ENCODE measurements at places on chromosomes 3 and 15.

DNA sequence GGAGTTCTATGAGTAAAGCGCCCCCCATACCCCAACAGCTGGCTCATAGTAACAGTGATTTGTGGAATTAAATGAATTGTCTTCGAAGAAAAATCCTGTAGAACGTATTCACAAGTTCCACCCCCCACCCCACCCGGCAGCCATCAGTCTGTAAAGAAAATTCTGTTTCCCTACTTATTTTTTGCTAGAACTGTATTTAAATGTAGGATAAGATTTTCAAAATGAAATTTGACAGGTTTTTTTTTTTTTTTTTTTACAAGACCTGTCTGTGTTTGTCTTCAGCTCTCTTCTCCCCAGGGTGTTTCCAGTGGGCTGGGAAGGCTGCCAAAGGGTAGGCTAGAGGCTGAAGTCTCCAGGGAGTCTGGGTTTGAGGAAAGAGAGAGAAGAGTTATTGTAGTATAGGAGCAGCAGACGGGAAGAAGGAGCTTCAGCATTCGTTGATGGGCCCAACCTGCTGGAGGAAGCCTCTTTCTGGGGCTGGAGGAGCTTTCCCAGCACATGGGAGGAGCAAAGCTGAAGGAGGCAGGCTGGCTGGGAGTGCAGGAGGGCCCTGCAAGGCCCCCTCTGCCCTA, 130.6 kb upstream of the SEMA6D start:
- DNase-seq = no peak

- no peak for DNase-seq
These were observed 693.6 kb downstream of the CADM2 start for GRCh38 chr3:85652360-85652759.

- DNase-seq = no peak
These were observed 88.8 kb downstream of the HES1 start for GRCh38 chr3:194224471-194225417.

DNA sequence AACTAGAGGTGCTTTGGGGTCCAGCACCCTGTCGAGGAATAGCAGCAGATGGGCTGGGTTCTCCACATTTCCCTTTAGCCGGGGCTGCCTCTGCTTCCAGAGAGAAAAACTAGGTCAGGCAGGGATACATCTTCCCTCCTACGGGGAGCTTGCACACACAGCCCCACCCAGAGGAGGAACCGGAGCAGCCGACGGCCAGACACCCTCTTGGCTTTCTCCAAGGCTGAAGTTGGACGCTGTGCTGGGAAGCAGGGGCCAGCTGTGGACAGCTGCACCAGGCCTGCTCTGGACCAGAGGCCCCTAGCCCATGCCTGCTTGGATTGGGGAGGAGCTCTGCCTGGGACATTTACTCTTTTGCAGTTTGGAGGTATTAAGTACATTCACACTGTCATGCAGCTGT, 44.7 kb upstream of the NR2C2 start:
- no peak for DNase-seq

- DNase-seq = no peak
These were observed 7.2 kb downstream of the GXYLT2 start for GRCh38 chr3:72894976-72895552.

GRCh38 chr3:67228136-67228535, 230.0 kb downstream of the KBTBD8 start:
- DNase-seq = no peak

GRCh38 chr3:14775011-14775410, 43.8 kb upstream of the FGD5 start:
- no peak for DNase-seq

DNA sequence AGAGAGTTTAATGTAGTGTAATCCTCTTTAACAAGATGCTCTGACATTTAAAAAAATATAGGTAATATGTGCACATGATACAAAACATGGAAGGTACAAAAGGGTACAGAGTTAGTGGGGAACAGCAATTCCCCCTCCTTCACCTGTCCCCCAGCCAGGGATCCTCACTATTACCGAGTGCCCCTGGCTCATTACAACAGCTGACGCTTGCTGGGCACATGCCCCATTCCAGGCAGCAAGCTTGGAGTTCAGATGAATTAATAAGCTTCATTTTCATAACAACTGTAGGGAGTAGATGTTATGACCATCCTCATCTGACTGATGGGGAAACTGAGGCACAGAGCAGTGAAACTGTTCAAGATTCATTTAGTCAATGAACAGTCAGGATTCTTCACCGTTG, 41.2 kb downstream of the PCSK6 start:
- no peak for DNase-seq

DNA sequence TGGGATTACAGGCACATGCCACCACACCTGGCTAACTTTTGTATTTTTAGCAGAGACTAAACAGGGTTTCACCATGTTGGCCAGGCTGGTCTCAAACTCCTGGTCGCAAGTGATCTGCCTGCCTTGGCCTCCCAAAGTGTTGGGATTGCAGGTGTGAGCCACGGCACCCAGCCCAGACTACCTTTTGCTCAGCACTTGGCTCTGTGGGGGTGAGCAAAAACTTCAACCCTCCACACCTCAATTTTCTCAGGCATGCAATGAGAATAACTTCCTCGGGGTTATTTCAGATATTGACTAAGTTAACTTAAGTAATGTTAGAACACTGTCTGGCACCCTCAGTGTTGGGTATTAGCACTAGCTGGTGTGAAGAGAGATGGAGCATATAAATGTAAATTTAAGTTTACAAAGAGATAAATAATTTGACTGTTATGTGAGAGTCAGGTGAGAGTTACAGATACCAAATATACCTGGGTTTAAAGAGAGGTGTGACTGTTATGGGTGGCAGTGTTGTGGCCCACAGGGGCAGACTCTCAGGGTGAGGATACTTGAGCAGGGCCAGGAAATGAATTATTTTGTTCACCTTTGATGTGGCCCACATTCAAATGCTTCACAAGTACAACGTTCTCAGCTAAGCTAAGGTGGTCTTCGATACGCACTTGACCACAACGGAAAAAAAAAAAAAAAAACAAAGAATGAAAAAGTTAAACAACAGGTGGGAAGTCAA, 29.0 kb downstream of the CPOX start:
- no peak for DNase-seq

- no peak for DNase-seq
These were observed 173.1 kb upstream of the CDIN1 start for GRCh38 chr15:36406366-36406765.

DNA sequence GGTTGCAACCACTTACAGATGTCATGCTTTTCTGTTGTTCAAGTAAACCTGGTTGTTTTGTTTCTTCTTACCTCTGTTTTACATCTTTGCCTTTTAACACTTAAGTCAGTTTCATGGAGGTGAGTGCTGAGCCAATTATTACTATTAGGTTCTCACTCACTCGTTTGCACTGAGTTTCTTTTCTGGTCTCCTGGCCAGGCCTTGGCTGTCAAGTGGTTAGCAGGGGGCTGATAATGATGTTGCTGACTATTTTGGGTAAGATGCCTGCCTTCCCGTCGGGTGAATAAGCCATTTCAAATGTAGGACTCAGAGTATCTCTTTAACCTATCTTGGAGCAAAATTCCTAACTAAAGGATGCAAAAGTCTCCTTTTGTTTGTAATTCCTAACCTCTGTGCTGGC, 78.5 kb downstream of the KLHL25 start:
- DNase-seq = no peak

DNA sequence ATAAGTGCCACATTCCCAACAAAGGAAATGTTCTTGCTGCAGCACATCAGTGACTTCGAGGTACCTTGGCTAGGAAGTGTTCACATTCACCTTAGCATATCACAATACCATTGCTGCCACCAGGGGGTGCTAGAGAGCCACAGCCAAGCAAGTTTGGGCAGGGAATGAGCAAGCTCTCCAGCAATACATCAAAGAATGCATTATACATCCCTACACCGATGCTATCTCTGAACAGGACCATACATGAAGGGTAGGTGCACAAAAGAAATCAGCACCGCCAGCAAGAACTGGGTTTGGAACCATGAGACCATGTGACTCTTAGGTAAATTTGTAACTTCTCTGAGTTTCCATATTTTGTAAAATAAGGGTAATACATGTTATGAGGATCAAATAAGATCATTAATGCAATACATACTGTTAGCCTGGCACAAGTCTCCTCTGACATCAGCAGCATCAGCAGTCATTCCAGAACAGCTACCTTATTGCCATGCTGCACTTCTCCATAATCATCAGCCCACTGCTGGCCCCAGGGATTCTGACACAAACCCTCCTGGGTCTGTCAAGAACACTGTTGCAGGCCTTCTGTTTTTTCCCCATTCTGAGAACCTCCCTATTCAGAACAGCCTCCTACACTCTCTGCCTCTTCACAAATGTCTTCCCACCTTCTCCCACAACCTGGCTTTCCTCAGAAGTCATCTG, 37.5 kb downstream of the RYK start:
- peak; percentile 60 for DNase-seq

GRCh38 chr3:119308355-119308754, 14.2 kb downstream of the ARHGAP31 start:
- no peak for DNase-seq

DNA sequence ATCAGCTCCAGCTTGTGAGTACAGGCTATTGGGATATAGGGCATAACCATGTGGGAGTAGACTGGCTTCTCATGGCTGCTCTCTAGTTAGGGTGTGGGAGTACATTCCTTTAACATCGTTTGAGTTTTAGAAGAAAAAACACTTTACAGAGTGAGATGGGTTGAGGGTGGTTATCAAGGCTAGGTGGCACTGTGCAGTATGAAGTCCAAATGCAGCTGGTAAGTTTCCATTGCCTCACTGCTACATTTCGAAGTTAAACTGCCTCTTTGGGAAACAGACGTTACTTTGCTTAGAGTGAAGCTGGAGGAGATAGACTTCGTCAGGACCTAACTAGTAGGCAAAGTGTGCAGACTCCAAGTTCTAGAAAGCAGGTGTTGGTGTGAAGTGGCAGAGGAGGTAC, 192.4 kb downstream of the SQOR start:
- DNase-seq = no peak

- DNase-seq = no peak
These were observed 49.8 kb upstream of the GALNT15 start for GRCh38 chr3:16124636-16125035.

- DNase-seq = no peak
These were observed 445.5 kb upstream of the TBL1XR1 start for GRCh38 chr3:177642804-177643125.

DNA sequence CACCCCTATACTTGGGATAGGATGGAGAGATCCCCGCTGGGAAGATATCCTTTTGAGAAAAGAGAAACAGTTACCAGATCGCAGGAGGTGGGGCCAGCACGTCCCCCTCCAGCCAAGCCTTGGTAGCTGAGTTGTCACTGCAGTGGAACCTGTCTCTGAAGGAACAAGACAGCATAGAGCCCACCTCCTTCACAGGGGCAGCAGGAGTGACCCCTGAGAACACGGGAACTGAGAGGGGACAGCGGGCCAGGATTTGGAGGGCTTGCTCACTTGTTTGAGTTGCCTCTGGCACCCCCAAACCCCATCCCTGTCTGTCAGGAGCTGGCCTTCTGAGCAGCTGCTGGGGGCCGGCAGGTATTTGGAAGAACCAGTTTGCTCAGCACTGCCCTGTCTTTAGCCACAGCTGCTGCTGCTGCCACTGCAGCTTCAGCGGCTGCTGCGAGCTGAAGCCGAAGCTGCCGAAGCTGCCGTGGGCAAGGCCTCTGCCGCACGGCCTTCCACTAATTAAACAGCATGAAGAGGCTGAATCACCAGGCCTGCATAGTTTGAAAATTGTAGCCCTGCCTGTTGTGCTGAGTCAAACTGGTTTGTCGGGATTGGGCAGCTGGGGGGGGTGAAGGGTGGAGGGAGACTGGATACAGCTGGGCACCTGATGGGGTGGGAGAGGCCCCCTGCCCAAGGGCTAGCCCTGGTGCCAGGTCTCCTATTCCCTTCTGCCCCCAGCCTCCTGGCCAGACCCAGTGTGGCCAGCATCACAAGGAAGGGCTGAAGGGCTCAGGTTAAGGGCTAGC, 4.0 kb downstream of the EPHB3 start:
- DNase-seq = no peak

- no peak for DNase-seq
These were observed 71.9 kb downstream of the CMTM8 start for GRCh38 chr3:32310336-32310735.

DNA sequence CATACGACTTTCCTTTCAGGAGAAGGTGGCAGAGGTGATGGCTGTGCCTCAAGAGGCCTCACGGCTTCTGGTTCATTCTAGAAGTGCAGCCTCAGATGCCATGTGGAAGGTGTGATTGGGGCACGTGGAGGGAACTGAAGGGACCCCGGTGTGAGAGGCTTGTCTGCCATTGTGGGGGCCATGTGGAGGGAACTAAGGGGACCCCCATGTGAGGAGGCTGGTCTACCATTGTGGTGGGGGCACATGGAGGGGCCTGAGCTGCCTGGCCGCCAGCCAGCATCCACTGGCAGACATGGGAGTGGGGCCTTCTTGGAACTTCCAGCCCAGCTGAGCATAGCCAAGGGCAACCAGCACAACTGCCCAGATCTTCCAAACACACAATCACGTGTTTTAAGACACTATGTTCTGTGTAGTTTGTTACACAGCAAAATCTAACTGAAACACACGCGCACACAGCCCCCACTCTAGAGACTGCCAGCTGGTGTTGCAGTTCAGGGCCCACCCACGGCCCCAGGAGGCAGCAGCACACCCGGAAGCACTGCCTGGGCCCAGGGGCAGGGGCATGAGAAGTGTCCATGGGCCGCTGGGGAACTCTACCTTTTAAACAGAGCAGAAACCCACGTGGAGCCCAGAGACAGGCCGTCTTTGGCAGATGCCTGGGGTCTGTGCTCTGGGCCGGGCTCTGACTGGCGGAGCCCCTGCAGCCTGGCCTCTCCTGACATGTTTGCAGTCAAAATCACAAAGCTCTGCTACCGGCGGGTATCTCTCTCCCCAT, 66.8 kb downstream of the IQSEC1 start:
- no peak for DNase-seq

- no peak for DNase-seq
These were observed 25.1 kb upstream of the TNIK start for GRCh38 chr3:171485338-171485737.

GRCh38 chr15:63203451-63204090, 14.2 kb downstream of the RAB8B start:
- no peak for DNase-seq

GRCh38 chr3:71025516-71025915, 558.0 kb downstream of the FOXP1 start:
- DNase-seq = no peak

DNA sequence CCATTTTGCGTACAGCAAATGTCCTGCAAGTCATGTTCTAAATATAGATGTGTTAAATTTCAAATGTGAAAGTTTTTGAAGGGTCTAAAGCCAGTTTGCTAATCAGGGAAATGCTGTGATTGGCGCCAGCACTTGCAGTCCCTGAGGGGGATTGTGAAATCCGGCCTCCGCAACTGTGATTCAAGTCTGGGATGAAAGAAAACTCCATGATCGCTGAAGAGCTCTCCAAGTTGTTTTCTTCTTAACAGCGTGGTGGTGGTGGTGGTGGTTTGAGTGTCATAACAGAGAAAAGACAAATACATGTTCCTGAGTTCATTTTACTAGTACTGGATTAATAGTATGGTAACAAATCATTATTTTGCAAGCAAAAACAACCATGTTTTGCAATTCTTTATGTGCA, 51.8 kb downstream of the MITF start:
- DNase-seq = no peak

GRCh38 chr3:126961191-126961790, 21.6 kb upstream of the PLXNA1 start:
- DNase-seq = no peak

Measured in NCI-H460 (cell line).